HL-60 (cell line): ENCODE measurements at places on chromosomes 6 and 20.

DNA sequence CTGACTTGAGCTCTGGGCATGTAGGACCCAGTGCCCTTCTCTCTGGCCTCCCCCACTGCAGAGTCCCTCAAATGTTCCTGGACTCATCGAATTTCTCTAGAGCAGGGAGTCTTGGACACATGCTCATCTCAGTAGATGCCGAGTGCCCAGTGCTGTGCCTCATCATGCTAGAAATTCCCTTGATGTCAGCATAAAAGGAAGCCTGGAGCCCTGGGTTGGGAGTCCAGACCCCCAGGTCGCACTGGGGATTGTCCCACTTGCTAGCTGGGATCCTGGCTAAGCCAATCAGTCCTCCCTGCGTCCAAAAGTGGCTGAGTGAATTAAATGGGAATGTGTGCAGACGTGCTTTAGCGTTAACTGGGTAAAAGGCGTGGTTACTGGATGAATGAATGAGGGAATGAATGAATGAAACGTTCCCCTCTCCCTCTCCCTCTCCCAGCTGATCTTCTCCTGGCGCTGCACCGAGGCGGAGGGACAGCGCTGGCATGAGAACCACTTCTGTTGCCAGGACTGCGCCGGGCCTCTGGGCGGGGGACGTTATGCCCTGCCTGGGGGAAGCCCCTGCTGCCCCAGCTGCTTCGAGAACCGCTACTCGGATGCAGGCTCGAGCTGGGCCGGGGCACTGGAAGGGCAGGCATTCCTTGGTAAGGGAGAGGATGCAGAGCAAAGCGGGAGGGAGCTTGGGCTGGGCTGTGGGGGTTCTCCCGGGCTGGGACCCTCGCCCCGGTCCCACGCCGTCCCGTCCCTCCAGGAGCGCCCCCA is 1.6 kb upstream of the TOMM6 start:
- DNase-seq, result no peak

DNA sequence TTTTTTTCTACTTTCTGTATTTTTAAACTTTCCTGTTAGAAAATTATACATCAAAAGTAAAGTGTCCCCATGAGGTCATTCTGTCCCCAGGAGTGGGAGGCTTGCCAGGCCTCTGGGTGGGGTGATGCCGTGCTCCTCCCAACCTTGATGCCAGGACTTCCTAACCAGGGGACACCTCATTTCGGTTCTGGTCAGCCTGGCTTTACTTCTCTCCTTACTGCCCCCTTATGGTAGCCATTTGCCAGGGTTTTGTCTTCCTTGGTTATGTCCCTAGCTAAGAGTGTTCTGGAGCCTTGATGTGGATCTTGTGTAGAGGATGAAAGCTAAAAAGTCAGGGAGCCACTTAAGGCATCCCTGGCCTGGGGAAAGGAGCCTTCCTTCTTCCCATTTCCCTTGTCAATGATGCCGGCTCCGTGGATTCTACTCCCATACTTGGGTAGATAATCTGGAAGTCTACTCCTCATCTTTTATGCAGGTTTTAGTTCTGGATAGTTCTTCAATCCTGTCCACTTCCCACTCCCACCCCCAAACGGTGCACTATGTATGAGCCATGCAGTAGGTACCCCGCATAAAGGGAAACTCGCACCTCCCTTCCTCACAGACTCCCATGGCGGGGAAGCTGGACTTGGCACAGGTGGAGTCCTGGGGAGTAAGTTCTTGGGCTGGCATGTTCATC is 164.1 kb upstream of the SALL4 start:
- DNase-seq, result peak; percentile 40

- no peak for DNase-seq
Measured at GRCh38 chr6:164045082-164045481, 630.6 kb downstream of the QKI start.

GRCh38 chr20:42152575-42152974 is 534.4 kb upstream of the CHD6 start:
- no peak for DNase-seq

GRCh38 chr6:33664506-33665057 is 43.5 kb downstream of the ITPR3 start:
- no peak for DNase-seq

DNA sequence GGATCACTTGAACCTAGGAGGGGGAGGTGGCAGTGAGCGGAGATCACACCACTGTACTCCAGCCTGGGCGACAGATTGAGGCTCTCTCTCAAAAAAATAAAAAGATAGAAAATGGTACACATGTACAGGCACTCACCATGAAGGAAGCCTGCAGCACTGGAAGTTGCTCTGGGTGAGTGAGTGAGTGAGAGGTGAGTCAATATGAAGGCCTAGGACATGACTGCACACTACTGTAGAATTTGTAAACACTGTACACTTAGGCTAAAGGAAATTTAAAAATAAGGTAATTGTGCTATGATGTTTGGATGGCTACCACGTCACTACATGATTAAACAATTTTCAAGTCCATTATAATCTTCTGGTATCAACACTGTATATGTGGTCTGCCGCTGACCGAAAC is 216.2 kb downstream of the FOXC1 start:
- DNase-seq, result no peak

- DNase-seq, result no peak
Measured at GRCh38 chr20:62768551-62769287, 27.6 kb upstream of the MRGBP start.
